ENCODE measurements at places on chromosomes 16 and 17. TPM values are rescaled to one million over a fixed set of nuclear protein-coding genes. Genes with fewer than 3 reads are reported as not detected.

- DNase-seq: no peak
Measured at GRCh38 chr16:24508614-24509013, 30.8 kb upstream of the RBBP6 start.

- DNase-seq: no peak
Measured at GRCh38 chr16:49158029-49158642, 123.5 kb downstream of the CBLN1 start.

DNA sequence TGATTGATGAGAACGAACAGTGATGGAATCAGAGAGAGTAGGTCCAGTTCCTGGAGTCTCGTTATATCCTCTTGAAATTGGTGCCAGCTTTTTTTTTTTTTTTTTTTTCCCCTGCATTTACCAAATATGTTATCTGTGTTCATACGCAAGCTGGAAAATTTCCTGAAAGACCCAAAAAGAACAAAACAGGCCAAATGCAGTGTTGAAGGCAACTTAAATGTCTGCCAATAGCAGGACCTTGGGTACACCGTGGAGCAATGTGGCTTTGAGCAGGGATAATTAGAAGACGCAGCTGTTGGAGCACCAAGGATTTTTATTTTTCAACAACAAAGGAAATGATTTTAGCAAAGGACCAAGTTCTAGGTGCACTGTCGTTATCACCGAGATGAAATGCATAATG is 105.0 kb downstream of the ABCC6 start:
- DNase-seq: no peak

The EFCAB13 gene
- 5.6 TPM for total RNA-seq

The TEX19 gene
- total RNA-seq: not detected

The PRDM7 gene
- not detected for total RNA-seq

DNA sequence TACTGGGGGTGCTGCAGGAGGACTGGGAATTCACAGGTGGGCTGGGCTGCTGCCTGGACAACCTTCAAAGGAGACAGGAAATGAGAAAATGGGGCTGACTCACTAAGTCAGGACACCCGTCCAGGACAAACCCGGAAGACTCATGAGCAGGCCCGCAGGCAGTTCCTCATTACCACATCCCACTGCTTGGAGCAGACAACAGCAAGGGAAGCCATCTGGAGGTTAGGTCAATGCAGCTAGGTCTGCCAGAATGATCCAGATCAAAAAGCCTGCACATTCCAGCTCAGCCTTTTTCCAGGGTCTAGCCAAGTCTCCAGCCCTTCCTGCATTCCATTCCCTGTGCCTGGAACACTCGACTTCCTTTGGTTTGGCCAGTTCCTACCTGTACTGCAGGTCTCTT is 536.5 kb upstream of the CDH11 start:
- DNase-seq: no peak

The SLC25A10 gene
- 17.0 TPM for total RNA-seq

GRCh38 chr17:4519361-4519788 is 20.7 kb downstream of the SPNS2 start:
- no peak for DNase-seq

DNA sequence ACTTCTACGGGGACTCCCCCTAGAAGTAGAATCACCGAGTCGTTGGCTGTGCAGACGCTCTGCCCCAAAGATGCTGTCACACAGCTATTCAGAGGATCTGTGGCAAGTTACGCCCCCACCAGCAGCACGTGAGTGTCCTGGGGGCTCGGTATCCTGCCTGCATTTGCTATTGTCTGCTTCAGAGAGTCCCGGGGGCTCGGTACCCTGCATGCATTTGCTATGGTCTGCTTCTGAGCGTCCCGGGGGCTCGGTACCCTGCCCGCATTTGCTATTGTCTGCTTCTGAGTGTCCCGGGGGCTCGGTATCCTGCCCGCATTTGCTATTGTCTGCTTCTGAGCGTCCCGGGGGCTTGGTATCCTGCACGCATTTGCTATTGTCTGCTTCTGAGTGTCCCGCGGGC is 23.8 kb upstream of the ZNF469 start:
- no peak for DNase-seq

The SDR42E1 gene
- total RNA-seq: 0.77 TPM

DNA sequence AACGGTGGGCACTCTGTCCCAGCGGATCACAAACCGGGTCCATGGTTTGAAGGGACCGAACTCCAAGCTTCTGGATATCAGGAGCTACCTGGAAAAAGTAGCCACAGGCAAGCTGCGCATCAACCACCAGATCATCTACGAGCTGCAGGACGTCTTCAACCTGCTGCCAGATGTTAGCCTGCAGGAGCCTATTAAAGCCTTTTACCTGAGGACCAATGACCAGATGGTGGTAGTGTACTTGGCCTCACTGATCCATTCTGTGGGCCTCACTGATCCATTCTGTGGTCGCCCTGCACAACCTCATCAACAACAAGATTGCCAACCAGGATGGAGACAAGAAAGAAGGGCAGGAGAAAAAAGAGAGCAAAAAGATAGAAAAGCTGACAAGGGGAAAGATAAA is 6.3 kb upstream of the CEP112 start:
- no peak for DNase-seq

- DNase-seq: peak; percentile 43
Measured at GRCh38 chr16:14635395-14636165, 2.8 kb downstream of the BFAR start.

Data from mesenteric fat pad (tissue), 1 donor.